ENCODE measurements at places on chromosomes 6 and 20. TPM values are rescaled to one million over a fixed set of nuclear protein-coding genes. Genes with fewer than 3 reads are reported as not detected.

DNA sequence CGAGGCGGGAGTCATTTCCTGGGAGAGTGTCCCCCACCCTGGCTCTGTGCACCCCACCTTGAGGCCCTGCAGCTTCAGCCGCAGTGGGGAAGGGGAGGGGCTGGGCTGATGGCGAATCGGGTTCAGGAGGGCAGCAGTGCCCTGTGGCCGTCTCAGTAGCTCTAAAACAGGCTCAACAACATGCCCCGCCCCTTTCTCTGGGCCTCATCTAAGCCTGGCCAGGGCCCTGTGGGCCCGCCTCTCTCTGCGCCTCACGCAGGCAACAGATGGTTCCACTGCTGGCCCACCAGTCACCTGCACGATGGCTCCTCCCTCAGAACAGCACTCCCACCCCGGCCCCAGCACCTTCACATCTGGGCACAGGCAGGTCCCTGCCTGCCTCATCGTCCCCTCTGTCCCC lies 30.2 kb downstream of the CHRNA4 start:
- H3K4me3 ChIP-seq: no peak overlapping the region
- DNase-seq: no peak
- peaks cover 5% of the 10 kb centered on the region for H3K27me3 ChIP-seq

DNA sequence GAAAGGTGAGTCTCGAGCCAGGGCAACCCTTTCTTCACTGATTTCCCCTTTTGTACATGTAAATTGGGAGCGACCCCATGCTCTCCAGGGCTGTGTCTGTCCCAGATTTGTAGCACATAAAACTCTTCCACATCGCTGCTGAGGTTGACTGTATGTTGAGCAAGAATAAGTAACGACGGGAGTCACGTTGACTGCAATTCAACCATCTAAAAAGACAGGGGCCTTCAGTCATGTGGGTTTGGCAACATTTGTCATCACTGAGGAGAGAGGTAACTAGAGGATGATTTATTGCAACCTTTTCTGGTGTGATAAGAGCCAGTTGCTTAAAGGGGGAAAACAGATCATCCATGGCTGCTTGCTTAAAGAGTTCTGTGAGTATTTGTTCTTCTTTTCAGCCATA lies 159.4 kb upstream of the SULF2 start:
- H3K36me3 ChIP-seq: no peaks in the 10 kb centered on the region
- H3K4me3 ChIP-seq: no peak overlapping the region
- peaks cover 7% of the 10 kb centered on the region for H3K27me3 ChIP-seq

The ZKSCAN8 gene
- 29.8 TPM for total RNA-seq

- H3K4me1 ChIP-seq: peaks cover 41% of the 10 kb centered on the region
- H3K27me3 ChIP-seq: no peaks in the 10 kb centered on the region
- H3K36me3 ChIP-seq: peaks cover 48% of the 10 kb centered on the region
- DNase-seq: no peak
These were observed 5.5 kb downstream of the GMNN start for GRCh38 chr6:24780206-24780605.

DNA sequence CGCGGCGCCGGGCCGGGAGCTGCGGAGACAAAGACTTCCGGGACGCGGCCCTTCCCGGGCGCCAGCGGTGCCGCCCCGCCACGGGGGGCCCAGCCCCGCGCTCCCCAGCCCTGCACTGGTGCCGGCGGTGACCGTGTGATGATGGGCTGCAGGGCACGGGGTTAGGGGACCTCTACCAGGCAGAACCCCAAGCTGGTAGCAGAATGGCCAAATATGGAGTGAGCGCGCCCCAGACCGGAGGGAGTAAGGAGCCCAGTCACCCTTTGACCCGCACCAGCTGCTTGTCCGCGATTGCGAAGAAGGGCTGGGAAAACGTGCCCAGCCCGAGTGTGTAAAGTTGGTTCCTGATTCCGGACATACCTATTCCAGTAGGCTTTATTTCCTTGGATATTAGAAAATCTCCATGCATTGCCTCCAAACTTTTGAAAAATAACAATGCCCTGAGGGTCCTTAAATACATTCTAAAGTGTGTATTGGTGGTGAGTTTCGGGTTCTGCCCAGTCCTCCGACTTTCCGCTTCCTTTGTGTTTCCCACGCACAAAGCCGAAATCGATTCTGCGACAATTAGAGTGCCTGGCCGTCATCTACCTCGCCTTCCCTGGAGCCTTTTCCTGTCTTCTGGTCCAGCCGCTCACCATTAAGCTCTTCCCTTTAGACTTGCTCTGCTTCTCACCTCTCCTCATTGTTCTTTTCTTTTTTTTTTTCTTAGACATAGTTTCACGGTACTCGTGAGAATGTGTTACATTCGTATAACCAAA lies 1.1 kb downstream of the ABRACL start:
- H3K27ac ChIP-seq: no peak overlapping the region
- no peak overlapping the region for H3K4me3 ChIP-seq
- DNase-seq: peak; percentile 66
- peaks cover 25% of the 10 kb centered on the region for H3K4me1 ChIP-seq

GRCh38 chr20:2130062-2130591 lies 28.5 kb downstream of the STK35 start:
- no peak for DNase-seq
- H3K27ac ChIP-seq: no peak overlapping the region
- H3K4me1 ChIP-seq: peaks cover 19% of the 10 kb centered on the region
- H3K4me3 ChIP-seq: no peak overlapping the region
- no peaks in the 10 kb centered on the region for H3K27me3 ChIP-seq
- H3K36me3 ChIP-seq: peaks cover 5% of the 10 kb centered on the region

DNA sequence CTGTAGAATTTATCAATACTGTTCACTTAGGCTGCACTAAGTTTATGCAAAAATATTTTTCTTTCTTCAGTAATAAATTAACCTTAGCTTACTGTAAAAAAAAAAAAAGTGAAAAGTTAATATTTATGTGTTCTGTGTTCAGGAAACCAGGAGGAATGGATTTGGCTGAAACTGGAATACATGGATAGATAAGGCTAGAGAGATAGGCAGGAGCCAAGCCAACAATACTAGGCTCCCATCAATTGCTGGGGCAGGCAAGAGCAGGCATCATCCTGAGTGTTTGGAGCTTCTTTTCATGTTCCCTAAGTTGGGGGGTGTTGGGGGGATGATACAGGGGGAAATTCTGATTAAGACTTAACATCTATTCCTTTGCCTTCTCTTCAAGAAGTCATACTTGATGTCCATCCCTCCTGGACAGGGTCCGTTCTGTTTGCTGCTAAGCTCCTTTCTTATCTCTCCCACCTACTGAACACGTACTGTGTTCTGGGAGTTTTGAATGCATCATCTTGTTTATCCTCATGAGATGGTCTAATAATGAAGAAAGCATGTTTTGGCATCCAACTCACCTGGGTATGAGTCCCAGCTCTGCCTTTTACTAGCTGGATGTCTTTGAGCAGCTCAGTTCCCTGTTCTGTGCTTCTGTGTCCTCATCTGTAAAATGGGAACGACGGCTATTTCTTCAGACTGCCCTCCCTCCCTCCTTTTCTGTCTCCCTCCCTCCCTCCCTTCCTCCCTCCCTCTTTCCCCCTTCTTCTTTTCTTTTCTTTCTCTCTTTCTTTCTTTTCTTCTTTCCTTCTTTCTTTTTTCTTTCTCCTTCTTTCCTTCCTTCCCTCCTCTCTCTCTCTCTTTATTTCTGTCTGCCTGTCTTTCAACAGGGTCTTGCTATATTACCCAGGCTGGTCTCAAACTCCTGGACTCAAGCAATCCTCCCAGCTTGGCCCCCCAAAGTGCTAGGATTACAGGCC lies 6.4 kb upstream of the PROCR start:
- H3K27me3 ChIP-seq: peaks cover 2% of the 10 kb centered on the region
- H3K36me3 ChIP-seq: peaks cover 4% of the 10 kb centered on the region
- no peak for DNase-seq
- H3K4me3 ChIP-seq: no peak overlapping the region

GRCh38 chr20:3275064-3275935 lies 36.3 kb upstream of the SLC4A11 start:
- no peaks in the 10 kb centered on the region for H3K36me3 ChIP-seq
- no peak for DNase-seq
- H3K4me3 ChIP-seq: no peak overlapping the region
- H3K4me1 ChIP-seq: no peaks in the 10 kb centered on the region
- no peak overlapping the region for H3K27ac ChIP-seq

- H3K4me3 ChIP-seq: no peak overlapping the region
- no peak overlapping the region for H3K27ac ChIP-seq
- H3K36me3 ChIP-seq: no peaks in the 10 kb centered on the region
- DNase-seq: no peak
These were observed 1.4 kb upstream of the TXNDC5 start for GRCh38 chr6:7912024-7912423.

The NR2E1 gene
- not detected for total RNA-seq

GRCh38 chr6:41642960-41643898 lies 5.0 kb downstream of the MDFI start:
- H3K4me1 ChIP-seq: peaks cover 6% of the 10 kb centered on the region
- H3K4me3 ChIP-seq: no peak overlapping the region
- no peaks in the 10 kb centered on the region for H3K36me3 ChIP-seq
- DNase-seq: no peak
- H3K27me3 ChIP-seq: peaks cover 42% of the 10 kb centered on the region
- no peak overlapping the region for H3K27ac ChIP-seq

The MYLK4 gene
- total RNA-seq: 0.62 TPM

The MUC21 gene
- not detected for total RNA-seq

GRCh38 chr6:7434672-7435071 lies 45.1 kb downstream of the RIOK1 start:
- H3K4me1 ChIP-seq: peaks cover 12% of the 10 kb centered on the region
- no peak overlapping the region for H3K4me3 ChIP-seq
- DNase-seq: no peak
- peaks cover 8% of the 10 kb centered on the region for H3K27me3 ChIP-seq

The COL9A3 gene
- 0.42 TPM for total RNA-seq

The IPCEF1 gene
- 46.4 TPM for total RNA-seq

The GGTLC1 gene
- not detected for total RNA-seq

- no peaks in the 10 kb centered on the region for H3K4me1 ChIP-seq
- H3K4me3 ChIP-seq: no peak overlapping the region
- H3K27ac ChIP-seq: no peak overlapping the region
- no peaks in the 10 kb centered on the region for H3K36me3 ChIP-seq
- DNase-seq: no peak
These were observed 41.1 kb upstream of the CAP2 start for GRCh38 chr6:17352302-17352701.

- no peaks in the 10 kb centered on the region for H3K4me1 ChIP-seq
- H3K27ac ChIP-seq: no peak overlapping the region
- H3K4me3 ChIP-seq: no peak overlapping the region
- DNase-seq: no peak
- H3K36me3 ChIP-seq: no peaks in the 10 kb centered on the region
These were observed 54.9 kb downstream of the PXDC1 start for GRCh38 chr6:3696525-3697088.

The FAM184A gene
- total RNA-seq: 3.0 TPM

DNA sequence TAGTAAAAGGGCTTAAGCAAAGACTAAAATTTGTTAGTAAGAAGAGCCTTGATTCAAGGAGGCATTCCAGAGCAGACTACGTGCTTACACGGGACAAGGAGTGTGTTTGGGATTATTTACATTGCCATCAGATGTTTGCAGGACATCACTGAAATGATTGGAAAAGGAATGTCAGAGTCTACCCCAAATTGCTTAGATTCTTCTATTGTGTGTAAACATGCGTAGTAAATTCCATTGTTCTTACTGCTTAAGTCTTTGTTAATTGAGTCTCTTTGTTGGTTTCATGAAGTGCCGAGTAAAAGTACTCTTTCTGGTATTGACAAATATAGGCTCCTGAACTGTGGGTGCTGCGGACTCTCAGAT lies 60.5 kb downstream of the CD83 start:
- H3K27me3 ChIP-seq: peaks cover 4% of the 10 kb centered on the region
- H3K36me3 ChIP-seq: no peaks in the 10 kb centered on the region
- H3K4me3 ChIP-seq: no peak overlapping the region
- H3K4me1 ChIP-seq: no peaks in the 10 kb centered on the region

The STX11 gene
- 11.1 TPM for total RNA-seq

The SNAI1 gene
- 0.75 TPM for total RNA-seq

DNA sequence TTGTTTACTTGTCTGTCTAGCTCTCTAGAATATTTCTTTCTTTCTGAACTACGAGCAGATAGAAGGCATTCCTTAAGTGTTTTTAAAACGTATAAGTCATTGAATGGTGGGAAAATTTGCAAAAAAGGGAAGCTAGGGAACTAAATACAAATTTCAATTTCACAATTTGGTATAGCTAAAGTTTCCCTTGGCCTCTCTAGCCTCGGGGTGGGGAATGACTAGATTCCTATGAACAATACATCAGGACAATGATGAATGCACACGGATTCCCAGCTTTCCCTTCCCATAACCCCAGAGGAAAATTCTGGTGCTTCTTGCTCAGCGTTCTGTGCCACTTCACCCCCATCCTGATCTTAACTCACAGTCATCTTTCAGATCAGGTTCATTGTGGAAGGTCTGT lies 113.3 kb upstream of the ASF1A start:
- no peak for DNase-seq
- H3K27me3 ChIP-seq: peaks cover 2% of the 10 kb centered on the region
- no peak overlapping the region for H3K27ac ChIP-seq
- no peaks in the 10 kb centered on the region for H3K36me3 ChIP-seq
- H3K4me3 ChIP-seq: no peak overlapping the region

The RBCK1 gene
- 156 TPM for total RNA-seq

- H3K27me3 ChIP-seq: no peaks in the 10 kb centered on the region
- DNase-seq: no peak
- no peak overlapping the region for H3K4me3 ChIP-seq
- peaks cover 38% of the 10 kb centered on the region for H3K36me3 ChIP-seq
- no peak overlapping the region for H3K27ac ChIP-seq
- peaks cover 76% of the 10 kb centered on the region for H3K4me1 ChIP-seq
These were observed 18.6 kb downstream of the FKBP1A start for GRCh38 chr20:1374246-1374645.

- H3K36me3 ChIP-seq: no peaks in the 10 kb centered on the region
- no peak for DNase-seq
- no peak overlapping the region for H3K4me3 ChIP-seq
These were observed 72.4 kb upstream of the NHSL1 start for GRCh38 chr6:138571585-138572166.

GRCh38 chr6:32117461-32117860 lies 8.3 kb upstream of the TNXB start:
- H3K27me3 ChIP-seq: no peaks in the 10 kb centered on the region
- H3K4me3 ChIP-seq: no peak overlapping the region
- H3K36me3 ChIP-seq: peaks cover 17% of the 10 kb centered on the region
- DNase-seq: no peak

The PREX1 gene
- 147 TPM for total RNA-seq

The ENPP3 gene
- 0.96 TPM for total RNA-seq

DNA sequence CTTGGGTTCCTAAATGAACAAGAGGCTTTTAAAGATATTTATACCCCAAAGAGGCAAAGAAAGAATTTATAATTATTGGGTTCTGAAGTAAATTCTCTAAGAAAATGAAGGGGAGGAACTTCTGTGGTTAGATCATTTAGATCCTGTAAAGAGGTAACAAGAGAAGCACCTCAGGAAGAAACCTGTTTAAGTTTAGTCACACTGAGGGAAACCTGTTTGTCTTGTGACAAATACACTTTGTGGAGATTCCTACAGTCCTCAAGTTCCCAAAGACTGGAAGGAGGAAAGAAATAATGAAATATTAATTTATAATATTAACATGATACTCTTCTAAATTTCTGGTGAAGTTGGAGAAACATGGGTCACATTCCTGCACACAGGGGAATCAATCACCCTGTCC lies 647.5 kb downstream of the EYS start:
- H3K4me3 ChIP-seq: no peak overlapping the region
- H3K4me1 ChIP-seq: no peaks in the 10 kb centered on the region
- DNase-seq: no peak
- no peaks in the 10 kb centered on the region for H3K36me3 ChIP-seq
- no peaks in the 10 kb centered on the region for H3K27me3 ChIP-seq

- no peak for DNase-seq
- peak overlapping the region; percentile 95 for H3K4me3 ChIP-seq
- H3K36me3 ChIP-seq: peaks cover 11% of the 10 kb centered on the region
- peaks cover 75% of the 10 kb centered on the region for H3K4me1 ChIP-seq
These were observed 109.3 kb downstream of the IPCEF1 start for GRCh38 chr6:154247119-154247861.

- no peak for DNase-seq
- no peaks in the 10 kb centered on the region for H3K4me1 ChIP-seq
- H3K36me3 ChIP-seq: no peaks in the 10 kb centered on the region
- H3K4me3 ChIP-seq: no peak overlapping the region
These were observed 74.0 kb downstream of the NDUFAF5 start for GRCh38 chr20:13858871-13859270.

The CCN2 gene
- total RNA-seq: not detected

Data from activated naive CD8-positive, alpha-beta T cell treated with anti-CD3 and anti-CD28 coated beads, Interleukin-2, amount 10 ng/mL, durations not matched to agents 7 days and 5 days (primary cell).